ENCODE measurements at places on chromosomes 5 and 9. TPM values are rescaled to one million over a fixed set of nuclear protein-coding genes. Genes with fewer than 3 reads are reported as not detected.
A peak's percentile ranks its signal among the peaks of the same experiment; 100 is the strongest.

ORM2 gene
- polyA plus RNA-seq = not detected

DNA sequence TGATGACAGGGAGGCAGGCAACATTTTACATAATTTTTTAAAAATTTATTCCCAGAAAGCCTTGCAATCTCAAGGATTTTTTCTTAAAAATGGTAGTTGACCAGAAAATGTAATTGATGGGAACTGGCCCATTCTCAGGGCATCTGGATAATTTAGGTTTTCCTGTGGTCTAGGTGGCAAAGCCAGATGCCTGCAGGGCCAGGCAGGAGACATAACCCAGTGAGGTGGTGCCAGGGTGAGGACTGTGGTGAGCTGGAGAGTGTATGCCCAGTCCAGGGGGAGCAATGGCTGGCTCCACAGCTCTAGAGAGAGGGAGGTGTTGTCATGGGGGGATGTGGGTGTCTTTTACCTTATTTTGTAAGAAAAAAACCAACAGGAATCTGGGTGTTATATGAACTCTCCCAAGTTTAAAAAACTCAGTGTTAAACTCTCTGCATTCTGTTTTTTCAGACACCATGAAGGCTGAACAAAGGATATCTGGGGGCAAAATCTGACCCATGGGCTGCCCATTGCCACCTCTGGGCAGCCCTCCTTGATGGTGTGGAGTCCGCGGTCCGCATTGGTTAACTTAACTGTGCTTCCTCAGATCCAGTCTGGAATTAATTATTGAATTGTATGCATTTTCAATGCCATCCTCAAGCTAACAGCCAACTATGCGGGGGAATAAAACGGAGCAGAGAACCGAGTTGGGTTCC is 43.9 kb downstream of the BOD1 start:
- H3K4me3 ChIP-seq = peak overlapping the region; percentile 45
- H3K27me3 ChIP-seq = no peaks in the 10 kb centered on the region
- no peaks in the 10 kb centered on the region for H3K36me3 ChIP-seq
- no peak for DNase-seq

ACOT12 gene
- not detected for polyA plus RNA-seq

WNT8A gene
- polyA plus RNA-seq = not detected

FOXD4L6 gene
- 0.03 TPM for polyA plus RNA-seq

DNA sequence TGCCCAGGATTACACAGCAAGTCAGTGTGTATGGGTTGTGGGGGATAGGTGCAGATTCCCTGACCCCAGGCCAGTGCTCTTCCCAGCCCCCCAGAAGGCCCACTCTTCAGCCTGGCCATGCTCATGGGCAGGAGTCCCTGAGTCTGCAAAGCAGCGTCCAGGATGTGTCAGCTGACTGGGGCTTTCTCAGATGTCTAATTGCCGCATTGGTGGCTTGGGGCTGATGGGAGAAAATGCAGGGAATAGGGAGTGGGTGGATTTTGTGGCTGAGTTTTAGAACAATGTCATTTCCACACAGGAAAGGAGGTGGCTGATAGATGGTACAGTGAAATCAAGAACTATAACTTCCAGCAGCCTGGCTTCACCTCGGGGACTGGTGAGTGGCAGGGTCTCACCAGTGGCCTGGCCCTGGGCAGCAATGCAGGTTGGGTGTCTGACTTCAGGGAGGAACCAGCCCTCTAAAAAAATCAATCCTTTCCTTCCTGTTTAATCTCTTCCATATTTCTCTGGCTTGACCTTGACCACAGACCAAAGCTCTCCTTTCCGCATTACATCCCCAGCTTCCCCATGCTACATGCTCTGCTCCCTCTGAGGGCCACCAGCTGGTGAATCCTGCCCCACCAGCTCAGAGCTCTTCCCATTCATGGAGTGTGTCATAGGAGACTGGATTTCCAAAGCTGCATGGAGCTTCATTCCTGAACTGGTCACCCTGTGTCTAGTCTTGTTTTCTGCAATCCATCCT is 14.2 kb downstream of the GLIPR2 start:
- H3K36me3 ChIP-seq = no peaks in the 10 kb centered on the region
- H3K27ac ChIP-seq = no peak overlapping the region
- H3K27me3 ChIP-seq = no peaks in the 10 kb centered on the region
- H3K4me3 ChIP-seq = no peak overlapping the region

DNA sequence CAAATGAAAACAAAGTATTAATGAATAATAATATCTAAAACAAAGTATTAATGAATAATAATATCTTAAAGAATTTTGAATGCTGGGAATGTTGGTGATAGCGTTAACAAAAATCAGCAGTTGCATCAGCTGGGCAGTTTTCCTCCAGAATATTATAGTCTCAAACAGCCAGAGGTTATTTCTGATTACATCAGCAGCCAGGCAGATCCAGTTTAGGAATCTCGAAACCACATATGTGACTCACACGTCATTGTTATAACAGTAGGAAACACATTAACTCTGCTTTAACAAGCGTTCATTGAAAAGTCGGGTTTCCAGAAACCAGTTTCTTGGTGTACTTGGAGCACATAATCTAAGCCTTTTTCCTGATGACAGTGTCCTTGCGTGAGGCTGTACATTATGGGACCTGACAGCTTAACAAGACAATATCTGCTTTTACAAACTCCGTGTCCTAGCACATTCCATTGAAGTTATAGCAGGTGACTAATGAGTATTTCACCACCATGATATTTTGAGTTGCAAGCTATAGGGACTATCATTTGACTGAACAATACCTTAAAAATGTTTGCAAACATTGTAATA is 559.5 kb upstream of the KLF4 start:
- H3K4me1 ChIP-seq = peaks cover 15% of the 10 kb centered on the region
- H3K27ac ChIP-seq = no peak overlapping the region
- no peak overlapping the region for H3K4me3 ChIP-seq
- no peaks in the 10 kb centered on the region for H3K27me3 ChIP-seq
- no peak for DNase-seq

- no peak for DNase-seq
- peak overlapping the region; percentile 31 for H3K4me3 ChIP-seq
- no peak overlapping the region for H3K27ac ChIP-seq
- H3K36me3 ChIP-seq = no peaks in the 10 kb centered on the region
Measured at GRCh38 chr5:141388661-141389060, 1.2 kb downstream of the PCDHGB4 start.

DNA sequence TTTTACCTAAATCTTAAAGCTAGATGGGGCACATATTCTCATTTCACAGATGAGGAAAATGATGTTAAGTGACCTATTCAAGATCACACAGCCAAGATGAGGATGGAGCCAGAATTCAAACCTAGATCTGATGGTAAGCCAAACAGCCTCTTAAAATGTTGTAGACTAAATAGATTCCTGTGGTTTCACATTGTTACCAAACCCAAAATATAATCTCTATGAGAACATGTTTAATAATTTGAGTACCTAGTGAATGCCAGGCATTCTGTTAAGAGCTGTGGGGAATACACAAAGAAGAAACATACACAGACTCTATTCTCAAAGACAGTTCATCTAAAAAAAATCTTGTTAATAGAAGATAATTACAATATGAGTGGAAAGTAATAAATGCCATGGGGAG is 25.2 kb downstream of the HOMER1 start:
- no peak for DNase-seq
- H3K4me1 ChIP-seq = peaks cover 35% of the 10 kb centered on the region
- no peaks in the 10 kb centered on the region for H3K27me3 ChIP-seq
- peak overlapping the region; percentile 77 for H3K27ac ChIP-seq
- no peaks in the 10 kb centered on the region for H3K36me3 ChIP-seq
- no peak overlapping the region for H3K4me3 ChIP-seq

DNA sequence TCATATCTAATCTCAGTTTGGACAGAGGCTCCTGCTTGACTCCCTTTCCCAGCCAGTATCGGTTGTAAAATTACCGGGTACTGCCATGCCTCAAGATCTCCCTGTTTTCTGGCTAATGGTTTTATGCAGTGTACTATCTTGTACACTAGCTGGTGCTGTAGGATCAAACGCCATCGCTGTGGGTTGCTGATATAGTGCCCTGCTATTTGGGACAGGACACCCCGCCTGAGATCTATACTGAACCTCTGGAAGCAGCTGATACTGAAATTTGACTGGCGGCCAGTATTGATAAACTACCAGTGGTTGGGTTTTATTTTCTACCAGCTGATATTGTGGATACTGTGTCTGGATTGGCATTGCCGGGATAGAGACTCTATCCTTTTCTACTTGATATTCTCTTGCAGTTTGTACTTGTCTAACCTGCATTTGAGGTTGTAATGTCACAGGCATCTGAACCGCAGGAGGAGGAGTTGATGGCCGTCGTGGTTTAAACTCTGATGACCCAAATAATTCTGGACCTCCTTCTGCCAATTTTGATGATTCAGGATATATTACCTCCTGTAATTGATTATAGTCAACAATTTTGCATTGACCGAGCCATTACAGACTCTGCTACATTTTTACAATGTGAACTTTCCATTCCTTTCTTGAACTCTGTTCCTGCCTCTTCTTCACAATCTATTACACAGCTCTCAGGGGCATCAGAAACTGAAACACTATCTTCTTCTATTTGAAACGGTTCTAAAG is 112.5 kb upstream of the LARP1 start:
- no peaks in the 10 kb centered on the region for H3K27me3 ChIP-seq
- no peak overlapping the region for H3K4me3 ChIP-seq
- H3K36me3 ChIP-seq = no peaks in the 10 kb centered on the region

FAM221B gene
- not detected for polyA plus RNA-seq

DNA sequence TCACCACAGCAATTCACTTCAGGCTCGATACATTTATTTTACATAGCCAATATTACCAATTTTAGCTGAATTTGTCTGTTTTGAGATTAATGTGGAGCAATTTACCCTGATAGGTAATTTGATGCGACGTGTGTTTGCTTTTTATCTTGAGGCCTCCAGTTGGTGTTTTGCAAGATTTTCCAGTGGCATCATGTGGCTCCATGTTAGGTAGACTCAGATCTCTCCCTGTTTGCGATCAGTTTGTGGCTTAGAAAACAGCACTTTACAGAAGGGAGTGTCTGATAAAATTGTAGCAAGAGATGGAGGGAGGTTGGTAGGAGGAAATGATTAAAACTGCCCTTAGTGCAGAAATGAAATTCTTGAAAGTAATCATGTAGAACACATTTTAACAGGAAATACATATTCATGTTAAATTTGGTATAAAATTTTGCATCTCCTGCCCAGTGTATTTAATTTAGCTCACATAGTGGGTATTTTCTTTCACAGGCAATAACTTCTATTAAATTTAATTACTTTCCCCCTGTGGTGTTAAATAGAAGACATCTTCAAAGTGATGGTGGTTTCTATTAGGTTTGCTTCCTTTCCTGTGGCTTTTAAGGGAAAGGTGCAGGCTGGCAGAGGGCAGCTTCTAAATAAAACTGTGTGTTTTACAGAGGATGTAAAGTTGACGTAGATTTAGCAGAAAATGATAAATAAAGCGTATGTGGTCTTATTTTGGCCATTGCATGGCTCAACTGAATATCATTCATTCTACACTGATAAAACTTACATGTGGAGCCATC is 135.8 kb downstream of the KDM4C start:
- no peaks in the 10 kb centered on the region for H3K27me3 ChIP-seq
- H3K4me3 ChIP-seq = no peak overlapping the region
- no peak for DNase-seq
- H3K27ac ChIP-seq = no peak overlapping the region
- no peaks in the 10 kb centered on the region for H3K36me3 ChIP-seq
